ENCODE measurements at places on chromosomes 5 and 9.
A peak's percentile ranks its signal among the peaks of the same experiment; 100 is the strongest.

- no peak for DNase-seq
Measured at GRCh38 chr9:5764130-5764868, 68.6 kb downstream of the ERMP1 start.

- DNase-seq: no peak
Measured at GRCh38 chr9:3475300-3476020, 50.3 kb downstream of the RFX3 start.

GRCh38 chr9:131629825-131630204 lies 84.5 kb downstream of the PRRT1B start:
- DNase-seq: no peak

- peak; percentile 29 for DNase-seq
Measured at GRCh38 chr9:136950656-136951276, 1.3 kb upstream of the LCN12 start.

DNA sequence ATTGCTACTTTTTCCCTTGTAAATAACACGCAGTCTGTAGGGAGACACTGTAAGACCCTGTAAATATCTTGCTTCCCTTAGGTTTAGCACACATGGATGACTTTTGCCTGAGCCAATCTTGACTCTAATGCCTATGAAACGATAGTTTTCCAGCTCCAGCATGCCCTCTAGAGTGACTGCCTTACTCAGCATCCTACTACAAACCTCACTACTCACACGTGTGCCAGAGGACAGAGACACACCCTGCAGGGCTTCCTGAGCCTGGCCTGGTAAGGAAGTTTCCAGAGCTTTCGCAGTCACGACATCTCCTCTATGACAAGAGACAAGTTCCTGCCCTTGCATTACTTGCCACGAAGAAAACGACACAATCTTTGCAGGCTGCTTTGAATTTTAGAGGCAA lies 138.1 kb downstream of the ATPSCKMT start:
- DNase-seq: peak; percentile 33

DNA sequence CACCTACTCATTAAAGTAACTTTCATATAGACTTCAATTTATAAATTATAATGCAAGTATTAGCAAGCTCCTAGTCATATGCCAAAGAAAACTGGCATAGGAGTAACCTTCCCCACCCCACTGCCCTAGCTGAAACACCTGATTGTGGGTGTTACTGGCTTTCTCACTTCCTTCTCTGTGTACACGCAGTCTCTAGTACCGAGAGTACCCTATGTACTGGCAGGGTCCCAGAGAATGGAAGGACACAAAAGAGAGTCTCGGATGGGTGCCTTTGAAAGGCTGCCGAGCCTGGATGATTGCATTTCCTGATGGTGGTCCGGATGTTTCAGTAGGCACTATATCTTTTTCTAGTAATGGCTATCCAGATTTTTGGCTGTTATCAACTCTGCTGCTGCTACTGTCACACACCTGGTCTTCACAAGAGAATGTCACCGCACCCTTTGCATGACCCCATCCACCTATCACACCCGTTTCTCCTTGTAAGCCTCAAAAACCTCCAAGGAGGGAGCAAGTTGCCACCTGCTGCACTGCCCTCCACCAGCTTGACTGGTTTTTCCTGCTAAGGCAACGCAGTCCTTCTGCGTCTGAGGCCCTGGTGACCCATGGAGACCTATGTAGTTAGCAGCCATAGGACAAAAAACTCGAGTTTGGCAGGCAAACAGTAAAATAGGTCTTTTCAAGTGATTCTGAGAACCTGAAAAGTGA lies 53.8 kb upstream of the CLINT1 start:
- no peak for DNase-seq

GRCh38 chr9:93258818-93259489 lies 75.0 kb downstream of the WNK2 start:
- DNase-seq: no peak

DNA sequence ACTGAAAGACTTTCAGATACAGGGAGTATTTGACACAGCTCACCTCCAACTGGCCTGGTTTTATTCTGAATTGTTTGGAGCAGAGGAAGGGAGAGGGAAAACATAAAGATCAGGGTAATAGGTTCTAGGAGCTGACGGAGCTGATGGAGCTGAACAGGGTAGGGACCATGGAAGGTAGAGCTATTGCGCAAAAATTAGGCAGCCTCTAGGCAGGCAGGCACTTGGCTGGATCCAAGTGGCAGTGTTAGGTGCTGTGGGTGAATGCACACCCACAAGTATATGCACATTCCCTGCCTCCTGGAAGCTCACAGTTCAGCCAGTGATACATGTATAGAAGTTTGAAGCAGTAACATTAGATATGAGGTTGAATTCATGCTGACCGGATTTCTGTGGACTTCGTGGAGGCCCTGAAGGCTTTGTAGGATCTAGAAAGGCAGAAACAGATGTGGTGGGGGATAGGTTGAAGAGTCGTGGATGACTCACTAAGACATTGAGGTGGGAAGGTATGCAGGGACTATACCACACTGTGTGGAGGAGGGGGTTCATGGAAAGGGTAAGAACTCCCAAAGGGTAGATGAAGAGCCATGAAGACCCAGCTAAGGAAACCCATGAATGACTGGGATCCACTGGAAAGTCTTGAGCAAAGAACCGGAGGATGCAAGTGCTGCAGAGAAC lies 50.8 kb downstream of the WWC1 start:
- DNase-seq: peak; percentile 32

- no peak for DNase-seq
Measured at GRCh38 chr9:104784098-104784497, 20.2 kb downstream of the NIPSNAP3B start.

DNA sequence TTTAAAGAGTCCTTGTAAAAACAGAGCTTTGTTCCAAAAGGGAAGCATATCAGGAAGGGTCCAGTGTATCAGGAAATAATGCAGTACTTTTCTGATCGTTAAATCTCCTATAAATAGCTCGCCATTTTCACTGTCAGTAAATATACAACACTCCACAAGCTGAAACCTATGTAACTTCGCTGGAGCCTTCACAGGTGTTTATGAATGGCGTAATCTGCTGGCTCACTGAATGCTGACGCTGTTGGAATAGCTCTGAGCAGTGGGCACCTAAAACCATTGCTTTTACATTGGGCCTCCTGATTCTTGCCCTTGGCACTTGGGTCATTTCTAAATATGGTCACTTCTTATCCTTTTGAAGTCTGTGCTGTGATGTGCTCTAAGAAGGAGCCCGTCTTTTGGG lies 4.3 kb downstream of the SHC3 start:
- no peak for DNase-seq

DNA sequence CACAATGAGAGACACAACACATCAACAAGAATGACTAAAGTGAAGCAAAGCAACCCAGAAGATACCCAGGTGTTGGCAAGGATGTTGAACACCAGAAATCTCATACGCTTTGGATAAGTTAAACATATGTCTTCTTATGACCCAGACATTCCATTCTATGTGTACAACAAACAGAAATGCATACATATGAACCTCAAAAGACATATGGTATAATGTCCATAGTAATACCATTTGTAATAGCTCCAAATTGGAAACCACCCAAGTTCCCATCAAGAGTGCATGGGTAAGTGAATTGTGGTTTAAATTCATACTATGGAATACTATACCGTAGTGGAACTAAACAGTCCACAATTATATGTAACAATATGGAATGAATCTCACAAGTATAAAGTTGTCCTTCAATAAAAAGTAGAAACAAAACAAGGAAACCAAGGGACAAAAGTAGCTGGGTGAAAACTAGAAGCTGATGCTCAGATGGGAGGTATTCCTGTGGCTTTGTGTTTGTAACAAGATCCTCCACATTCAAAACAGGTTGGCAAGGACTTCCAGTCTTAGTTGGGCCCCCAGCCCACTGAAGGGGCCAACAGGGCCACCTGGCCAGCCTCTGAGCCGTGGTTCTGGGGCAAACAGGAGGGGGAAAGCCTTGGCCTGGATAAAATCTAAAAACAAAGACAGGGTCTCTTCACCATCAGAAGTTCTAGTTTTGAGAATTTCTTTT lies 171.8 kb upstream of the PITX1 start:
- no peak for DNase-seq

DNA sequence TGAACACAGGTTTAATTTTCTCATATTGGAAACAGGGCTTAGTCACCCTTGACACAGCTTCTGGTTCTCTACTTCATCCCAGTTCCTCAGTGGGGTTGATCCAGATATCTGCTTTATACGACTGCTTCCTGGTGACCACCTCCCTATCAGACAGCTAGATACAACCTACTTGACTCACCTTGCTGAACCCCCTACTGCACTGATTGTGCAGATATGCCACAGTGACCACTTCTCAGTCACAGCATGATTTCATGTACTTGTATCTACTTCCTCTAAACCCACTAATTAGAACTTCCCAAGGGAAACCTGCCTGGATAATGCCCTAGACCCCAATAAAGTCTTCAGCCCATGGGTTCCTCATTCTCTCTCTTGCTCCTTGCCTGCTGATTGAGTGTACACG lies 18.4 kb upstream of the RFK start:
- no peak for DNase-seq

DNA sequence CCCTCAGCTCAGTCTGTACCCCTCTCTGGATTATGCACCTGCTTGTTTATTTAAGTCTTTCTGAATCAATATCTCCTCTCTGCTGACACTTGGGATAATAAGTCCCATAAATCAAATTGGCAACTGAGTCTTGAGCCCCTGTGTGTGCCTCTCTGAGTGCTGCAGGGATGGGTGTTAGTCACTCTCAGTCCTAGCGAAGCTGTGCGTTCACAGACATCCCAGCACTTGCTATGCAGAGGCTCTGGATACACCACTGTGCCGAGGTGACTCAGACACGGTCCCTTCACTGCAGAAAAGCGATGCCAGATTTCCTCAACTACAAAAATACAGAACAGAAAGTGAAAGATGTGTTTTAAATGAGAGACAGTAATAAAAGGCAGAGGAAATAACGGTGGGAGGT lies 4.1 kb upstream of the KCNMB1 start:
- no peak for DNase-seq

GRCh38 chr5:39013938-39014337 lies 60.3 kb downstream of the RICTOR start:
- DNase-seq: no peak

Measured in astrocyte of the hippocampus (primary cell).